ENCODE measurements at places on chromosomes 5 and 9. TPM values are rescaled to one million over a fixed set of nuclear protein-coding genes. Genes with fewer than 3 reads are reported as not detected.

- DNase-seq: no peak
Observed at GRCh38 chr5:86008704-86009103, 609.0 kb upstream of the COX7C start.

DNA sequence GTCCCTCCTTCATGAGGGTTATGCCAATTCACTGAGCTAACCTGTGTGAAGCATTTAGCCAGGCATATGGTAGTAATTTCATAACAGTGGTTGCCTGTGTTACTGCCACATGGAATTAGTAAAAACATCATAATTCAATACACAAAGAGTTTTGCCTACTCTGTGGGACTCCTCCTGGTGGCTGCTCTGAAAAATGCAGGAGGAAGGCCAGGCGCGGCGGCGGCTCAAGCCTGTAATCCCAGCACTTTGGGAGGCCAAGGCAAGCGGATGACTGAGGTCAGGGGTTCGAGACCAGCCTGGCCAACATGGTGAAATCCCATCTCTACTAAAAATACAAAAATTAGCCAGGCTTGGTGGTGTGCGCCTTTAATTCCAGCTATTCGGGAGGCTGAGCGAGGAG is 547.3 kb downstream of the CDK5RAP2 start:
- DNase-seq: no peak

- no peak for DNase-seq
Observed at GRCh38 chr5:58925627-58926540, 343.0 kb downstream of the RAB3C start.

DNA sequence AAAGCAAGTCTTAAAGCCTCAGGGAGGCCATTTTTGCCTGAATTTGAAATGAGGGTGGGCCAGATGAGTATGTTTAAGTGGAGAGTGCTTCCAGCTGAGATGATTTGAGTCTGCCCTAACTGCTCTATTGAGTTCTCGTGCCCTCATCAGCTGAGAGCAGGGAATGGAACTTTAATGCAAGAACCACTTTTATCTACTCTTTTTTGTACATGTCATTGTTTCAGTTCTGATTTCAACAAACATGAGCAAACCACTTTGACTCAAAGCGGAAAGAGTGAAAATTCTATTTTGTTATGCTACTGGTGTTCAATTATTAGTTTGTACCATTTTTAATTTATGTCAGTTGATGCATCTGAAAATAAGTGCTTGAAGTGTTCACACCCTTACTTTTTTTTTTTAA is 35.8 kb downstream of the DCAF10 start:
- DNase-seq: peak; percentile 28

DNA sequence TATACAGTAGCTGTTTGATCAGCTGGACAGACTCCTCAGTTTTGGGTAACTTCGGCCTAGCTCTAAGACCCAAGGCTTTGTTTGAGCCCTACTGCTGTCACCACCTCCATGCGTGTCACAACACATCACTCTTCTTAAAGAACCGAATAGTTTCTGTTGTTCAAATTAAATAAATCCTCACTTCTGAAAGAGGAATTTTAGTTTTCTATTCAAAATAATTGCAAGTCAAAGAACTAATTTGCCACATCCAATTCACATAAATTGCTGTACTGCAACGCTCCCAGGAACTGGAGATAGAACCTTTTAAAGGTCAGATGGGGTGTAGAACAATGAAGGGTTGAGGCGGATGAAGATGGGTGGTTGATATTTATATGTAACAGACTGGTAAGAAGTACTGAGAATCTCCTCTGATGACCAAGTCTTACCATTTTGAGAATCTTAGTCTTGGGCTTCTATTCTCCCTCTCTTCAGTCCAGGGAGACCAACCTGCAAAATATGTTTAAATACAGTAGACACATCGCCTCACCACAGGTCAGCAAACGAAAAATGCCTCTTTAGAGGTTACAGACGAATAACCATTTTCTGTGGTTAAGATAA is 1.6 kb downstream of the NREP start:
- no peak for DNase-seq

DNA sequence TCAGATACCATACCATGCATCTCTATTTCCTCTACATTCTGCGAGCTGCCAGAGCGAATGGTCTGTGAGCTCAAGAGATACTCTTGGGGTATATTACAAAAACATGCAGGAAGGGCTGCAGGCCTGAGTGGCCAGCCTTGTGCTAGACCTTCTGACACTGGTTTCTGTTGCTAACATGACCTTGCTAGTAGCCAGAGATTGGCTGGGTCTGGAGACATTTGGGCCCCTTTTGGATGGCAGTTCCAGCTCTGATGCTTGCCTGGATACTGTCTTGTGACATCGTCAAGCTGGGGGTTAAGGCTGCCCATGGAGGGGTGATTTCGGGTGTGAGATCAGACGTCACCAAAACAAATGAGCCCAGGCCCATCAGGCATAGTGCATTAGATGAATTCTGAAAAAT is 56.1 kb upstream of the FSTL4 start:
- DNase-seq: no peak

- DNase-seq: no peak
Observed at GRCh38 chr9:86281593-86282076, 703 bp downstream of the ISCA1 start.

- DNase-seq: peak; percentile 72
Observed at GRCh38 chr9:131585375-131585774, 40.1 kb downstream of the PRRT1B start.

GRCh38 chr5:33592245-33592644 is 151.5 kb downstream of the TARS1 start:
- no peak for DNase-seq

DNA sequence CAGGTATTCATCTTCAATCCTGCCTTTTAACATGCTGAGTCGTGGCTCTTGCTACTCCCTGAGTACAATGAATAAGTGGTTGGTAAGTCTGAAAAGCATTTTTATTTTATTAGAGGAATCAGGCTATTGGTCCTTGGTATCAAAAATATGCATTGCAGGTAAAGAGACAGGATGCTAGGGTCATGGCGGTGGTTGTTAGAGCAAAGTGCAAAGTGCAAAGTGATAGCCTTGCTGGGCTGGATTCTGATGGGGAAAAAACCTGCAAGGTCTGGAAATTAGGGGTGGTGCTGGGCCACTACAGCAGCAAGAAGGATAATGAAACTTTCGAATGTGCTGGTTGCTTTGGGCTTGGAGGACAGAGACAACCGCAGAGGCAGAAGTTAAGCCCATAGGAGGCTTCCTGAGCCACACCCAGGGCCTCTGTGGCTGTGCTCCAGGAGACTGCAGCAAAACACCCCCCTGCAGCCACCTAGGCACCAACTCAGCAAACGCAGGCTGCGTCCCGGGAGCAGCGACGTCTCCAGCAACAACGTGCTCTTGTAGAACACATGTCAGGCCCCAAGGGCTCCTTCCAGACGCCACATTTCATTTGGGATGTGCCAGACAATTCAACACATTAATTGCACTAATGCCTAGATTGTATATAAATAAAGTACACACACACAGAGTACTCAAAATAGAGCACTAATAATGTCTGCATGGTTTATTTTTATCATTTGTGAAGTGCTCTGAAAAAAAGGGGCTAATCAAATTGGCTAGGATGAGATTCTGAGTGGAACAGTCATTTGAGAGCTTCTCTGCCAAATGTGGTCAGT is 149.8 kb upstream of the RAPGEF1 start:
- DNase-seq: no peak

- peak; percentile 61 for DNase-seq
Observed at GRCh38 chr9:130034570-130034969, 8.4 kb downstream of the FNBP1 start.

- DNase-seq: no peak
Observed at GRCh38 chr5:123936548-123936947, 424.6 kb downstream of the CSNK1G3 start.

DNA sequence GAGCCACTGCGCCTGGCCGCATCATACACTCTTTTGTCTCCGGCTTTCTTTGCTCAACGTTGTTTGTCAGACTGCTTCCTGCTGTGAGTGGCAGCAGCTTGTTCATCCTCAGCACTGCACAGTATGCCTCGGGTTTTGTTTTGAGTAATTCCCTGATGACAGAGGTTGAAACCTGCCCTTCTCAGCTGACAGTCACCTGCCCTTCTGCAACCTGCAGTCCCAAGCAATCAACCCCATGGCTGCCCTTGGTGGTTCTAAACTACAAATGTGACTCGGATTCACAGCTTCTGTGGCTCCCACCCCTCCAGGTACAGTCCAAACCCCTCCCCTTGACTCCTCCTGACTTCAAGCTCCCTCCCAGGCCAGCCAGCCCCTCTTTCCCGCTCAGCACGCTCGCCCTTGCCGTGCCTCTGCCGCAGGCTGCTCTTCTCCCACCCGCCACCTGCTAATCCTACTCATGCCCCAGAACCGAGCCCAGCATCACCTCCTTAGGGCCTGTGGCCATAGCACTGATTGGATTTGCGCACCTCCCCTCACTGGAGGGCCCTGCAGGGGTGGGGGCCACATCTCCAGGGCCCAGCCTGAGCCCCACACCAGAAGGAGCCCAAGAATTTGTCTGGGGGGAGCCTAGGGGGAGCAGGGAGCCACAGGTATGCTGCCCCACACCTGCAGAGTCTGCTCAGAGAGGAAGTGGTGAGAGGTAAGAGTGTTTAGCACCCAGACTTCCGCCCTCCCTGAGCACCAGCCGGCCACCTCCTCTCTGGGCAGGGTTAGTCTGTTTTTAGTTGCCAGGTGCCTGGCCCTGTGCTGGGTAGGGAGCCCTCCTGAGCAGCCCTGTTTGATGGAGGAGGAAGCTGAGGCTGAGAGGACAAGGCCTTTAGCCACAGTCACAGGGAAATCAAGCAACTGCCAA is 10.1 kb downstream of the EEIG1 start:
- peak; percentile 90 for DNase-seq

GRCh38 chr9:16406526-16407225 is 463.8 kb downstream of the BNC2 start:
- no peak for DNase-seq

DNA sequence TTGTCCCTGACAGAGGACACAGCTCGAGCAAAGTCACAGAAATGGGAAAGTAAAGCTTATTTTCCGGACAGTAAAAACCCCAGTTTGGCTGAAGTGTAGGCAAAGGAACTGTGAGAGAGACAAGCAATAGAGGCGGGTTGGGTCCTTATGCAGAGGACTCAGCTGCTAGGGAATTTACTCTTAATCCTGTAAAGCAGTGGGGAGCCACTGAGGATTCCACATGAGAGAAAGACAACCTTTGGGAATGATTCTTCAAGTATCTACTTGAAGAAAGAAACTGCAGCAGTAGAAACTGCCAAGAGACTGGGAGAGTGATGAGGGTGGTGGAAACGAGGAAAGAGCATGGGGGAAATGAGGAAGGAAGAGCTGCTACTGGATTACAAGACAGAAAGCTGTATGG is 20.2 kb downstream of the ASTN2 start:
- no peak for DNase-seq

Gene GCNT4
- total RNA-seq: 2.1 TPM

DNA sequence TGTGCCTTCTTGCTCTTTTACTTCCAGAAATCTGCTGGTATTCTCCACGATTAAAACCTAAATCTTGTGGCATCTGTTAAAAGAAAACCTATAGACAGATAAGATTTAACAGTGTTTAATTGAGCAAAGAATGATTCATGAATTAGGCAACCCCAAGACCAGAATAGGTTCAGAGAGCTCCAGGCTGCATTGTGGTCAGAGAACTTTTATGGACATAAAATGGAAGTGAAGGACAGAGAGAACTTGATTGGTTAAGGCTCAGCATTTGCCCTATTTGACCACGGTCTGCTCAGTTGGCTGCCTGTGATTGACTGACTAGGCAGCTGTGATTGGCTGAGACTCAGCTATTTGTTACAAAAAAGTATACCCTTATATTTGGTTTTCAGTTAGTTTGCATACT is 10.4 kb upstream of the SLC36A2 start:
- no peak for DNase-seq

Gene EIF4EBP3
- 20.3 TPM for total RNA-seq

DNA sequence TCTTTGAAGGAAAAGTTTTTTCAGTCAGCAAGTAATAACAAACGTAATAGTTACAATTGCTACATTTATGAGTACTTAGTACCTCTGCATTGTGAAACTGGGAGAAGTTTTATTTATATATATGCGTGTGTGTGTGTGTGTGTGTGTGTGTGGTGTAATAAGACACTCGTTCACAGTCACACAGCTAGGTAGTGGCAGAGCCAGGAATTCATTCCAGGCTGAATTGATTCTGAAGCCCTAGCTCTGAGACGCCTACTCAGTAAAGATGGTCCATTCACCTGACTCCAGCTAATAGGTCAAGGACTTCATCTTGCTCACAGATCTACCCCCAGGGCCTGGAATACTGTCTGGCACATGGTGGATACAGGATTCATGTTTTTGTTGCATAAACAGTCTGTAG is 13.6 kb upstream of the CAST start:
- DNase-seq: no peak

DNA sequence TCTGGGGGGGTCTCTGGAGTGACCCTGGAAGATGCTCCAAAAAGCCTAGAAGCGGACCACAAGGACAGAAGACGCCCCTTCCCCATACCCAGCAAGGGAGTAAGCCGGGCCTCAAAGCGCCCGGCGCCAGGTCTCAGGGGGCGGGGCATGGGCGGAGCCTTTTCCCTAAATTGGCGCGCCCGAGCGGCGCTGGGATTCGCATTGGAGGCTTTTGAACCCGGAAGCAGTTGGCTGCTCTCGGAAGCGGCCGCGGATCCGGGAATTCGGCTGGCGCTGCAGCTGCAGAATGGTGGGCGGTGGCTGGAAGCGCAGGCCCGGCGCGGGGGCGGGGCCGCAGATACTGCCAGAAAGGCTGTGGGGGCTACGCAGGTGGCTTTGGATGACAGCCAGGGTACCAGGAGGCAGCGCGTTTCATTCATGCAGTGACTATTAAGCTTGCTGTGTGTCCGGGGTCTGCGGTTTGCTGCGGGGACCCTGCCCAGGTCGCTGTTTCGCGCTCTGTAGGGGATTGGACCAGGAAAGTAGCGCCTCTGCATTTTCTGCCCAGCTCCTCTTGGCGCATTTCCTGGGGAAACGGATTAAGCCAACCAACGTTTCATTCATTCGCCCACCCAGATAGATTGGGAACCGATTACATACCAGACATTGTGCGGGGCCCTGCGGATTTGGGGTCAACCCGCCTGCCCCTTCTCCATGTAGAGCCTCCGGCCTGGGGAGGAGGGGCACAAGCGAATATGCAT is 83.0 kb upstream of the FREM1 start:
- peak; percentile 30 for DNase-seq

DNA sequence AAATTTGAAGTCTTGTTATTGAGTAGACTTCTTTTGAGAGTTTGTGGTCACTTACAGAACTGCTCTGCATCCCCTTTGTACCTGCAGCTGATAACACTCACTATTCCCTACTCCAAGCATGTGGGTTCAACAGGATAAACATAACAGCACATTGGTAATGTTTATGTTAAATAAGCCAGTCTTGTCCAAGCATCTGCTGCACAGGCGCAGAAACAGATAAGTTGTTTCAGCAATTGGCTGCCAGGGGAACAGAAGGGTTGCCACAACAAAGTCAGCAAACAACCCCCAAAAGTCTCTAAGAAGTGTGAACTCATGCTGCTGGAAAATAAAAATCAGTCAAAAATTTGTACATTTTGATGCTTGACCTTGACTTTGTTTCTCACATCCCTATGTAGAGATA is 174.6 kb downstream of the GDNF start:
- DNase-seq: no peak

Gene CEMIP2
- 58.7 TPM for total RNA-seq

Gene PSAT1
- 182 TPM for total RNA-seq

DNA sequence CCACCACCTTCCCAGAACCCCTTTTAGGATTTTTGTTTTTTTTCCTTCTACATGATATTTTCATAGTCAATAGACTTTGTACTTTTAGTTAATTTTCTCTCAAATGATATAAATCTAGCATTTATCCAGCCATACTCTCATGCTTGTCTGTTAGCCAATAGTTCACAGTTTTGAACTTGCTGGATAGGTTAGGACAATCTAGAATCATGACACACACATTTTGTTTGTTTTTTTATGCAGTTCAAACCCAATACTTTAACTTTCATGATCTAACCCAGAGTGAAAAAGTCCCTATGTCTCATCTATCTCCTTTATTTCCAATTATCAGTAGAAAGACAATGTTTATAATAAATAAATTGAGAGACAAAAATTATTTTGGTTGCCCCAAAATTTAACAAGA is 509.7 kb upstream of the DMAC1 start:
- no peak for DNase-seq

Data from activated CD8-positive, alpha-beta T cell treated with anti-CD3 and anti-CD28 coated beads for 36 hours (primary cell).